ENCODE measurements at places on chromosomes 5 and 9.
A peak's percentile ranks its signal among the peaks of the same experiment; 100 is the strongest.

DNA sequence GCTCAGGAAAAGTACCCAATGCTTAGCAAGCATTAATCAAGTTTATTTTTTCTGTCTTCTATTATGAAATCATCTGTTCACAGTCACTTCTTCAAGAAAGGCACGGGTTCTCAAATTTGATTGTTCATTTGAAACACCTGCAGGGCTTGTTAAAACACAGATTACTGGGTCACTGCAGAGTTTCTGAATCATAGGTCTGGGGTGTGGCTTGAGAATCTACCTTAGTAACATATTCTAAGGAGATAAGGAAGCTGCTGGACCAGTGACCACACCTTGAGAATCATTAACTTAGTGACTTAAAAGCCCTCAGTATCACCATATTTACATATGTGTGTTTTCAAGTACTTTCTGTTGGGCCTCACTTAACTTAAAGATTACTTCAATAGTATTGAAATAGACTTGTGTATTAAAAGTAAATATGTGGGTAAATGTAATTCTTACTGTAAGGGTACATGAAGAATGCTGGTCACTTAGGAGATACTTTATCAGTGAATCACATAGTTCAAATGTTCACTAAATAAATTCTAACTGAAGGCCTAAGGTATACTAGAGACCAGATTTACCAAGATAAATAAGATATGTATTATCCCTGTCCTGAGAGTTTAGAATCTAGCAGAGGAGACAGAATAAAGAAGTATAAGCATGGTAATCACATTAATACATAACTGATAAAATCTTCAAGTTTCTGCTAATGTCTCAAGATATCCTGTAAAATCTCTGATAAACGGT lies 1342.1 kb upstream of the C9orf72 start:
- DNase-seq = no peak

DNA sequence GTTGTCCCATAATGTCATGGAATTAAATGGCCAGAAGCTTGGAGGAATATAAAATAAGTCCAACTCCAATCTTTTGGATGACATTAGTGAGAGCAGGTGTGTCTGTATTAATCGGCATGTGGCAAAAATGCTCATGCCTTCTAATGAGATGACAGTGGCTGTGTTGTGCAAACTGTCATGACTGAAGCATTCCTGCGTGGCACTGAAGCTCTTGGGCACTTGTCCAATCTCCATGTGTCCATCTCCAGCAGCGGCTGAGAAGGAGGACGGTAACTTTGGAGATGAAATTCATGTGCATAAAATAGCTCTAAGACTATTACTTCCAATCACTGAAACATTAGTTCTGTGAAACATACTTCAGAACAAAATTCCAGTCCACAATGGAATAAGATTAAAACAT lies 697.5 kb upstream of the GRAMD2B start:
- DNase-seq = no peak

GRCh38 chr9:69660304-69660703 lies 11.9 kb downstream of the APBA1 start:
- DNase-seq = no peak

DNA sequence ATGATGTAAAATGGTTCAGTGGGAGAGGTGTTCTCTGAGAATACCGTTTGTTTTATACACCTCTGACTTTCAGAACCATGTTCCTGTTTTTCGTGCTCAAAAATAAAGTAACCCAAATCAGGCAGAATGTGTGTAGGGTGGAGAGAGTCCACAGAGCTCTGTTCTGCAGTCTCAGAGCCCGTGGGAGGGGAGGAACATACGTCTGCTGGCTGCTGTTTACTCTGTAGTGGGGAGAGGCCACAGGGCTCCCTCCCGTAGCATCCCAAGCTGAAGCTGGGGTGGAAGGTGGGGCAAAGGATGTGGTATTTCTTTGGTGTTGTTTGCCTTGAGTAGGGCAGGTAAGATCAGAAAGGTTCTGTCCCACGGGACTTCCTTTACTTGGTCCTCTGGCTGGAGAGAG lies 348.5 kb downstream of the DNAH5 start:
- DNase-seq = no peak

- DNase-seq = peak; percentile 86
These were observed at the start of gene ENTREP1 for GRCh38 chr9:69324549-69325401. Gene ENTREP1, plus strand, starts transcription at chr9:69325215. Its CDS starts 95 bp downstream, at chr9:69325310.

- DNase-seq = no peak
These were observed 84.2 kb upstream of the SPRY4 start for GRCh38 chr5:142408981-142409481.

DNA sequence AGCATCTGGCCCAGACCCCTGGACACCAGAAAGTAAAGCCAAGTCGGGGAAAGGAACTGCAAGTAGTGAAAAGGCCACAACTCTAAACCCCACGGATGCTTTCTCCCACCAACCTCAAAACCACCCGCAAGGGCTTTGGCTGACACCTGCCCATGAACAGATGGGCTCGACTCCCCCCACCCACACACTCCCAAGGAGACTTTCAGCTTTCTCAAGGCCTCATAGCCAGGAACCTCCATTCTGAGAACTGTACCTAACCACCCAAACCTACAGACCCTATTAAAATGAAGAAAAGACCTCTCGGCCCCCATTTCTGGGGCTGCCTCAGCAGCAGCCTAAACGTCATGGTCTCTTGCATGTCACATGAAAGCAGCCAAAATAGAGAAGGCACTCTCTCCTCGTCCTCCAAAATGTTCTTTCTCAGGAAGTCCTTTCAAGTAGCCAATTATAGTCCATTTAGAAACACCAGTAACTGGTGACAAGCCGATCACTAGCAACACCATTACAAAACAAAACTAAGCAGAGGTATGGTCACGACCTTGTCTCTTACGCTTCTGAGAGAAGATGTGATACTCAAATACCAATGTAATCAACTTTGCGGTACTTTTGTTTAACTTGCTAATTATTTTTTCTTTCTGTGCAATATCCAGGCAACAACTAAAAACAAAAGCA lies 2.9 kb downstream of the B4GALT1 start:
- DNase-seq = peak; percentile 66

DNA sequence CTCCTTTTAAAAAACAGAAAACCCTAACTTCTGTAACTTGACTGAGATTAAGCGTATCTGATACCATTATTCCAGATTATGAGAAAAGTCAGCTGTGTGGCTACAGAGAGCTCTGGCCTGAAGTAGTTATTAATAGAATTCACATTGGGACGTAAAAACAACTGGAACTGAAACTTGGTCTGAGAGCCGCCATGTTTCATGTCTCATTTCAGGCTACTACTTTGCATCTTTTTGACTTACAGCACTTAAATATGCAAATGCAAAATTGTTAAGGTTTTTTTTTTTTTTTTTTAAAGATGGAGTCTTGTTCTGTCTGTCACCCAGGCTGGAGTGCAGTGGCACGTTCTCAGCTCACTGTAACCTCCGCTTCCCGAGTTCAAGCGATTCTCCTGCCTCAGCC lies 25.2 kb downstream of the MAP3K1 start:
- no peak for DNase-seq

DNA sequence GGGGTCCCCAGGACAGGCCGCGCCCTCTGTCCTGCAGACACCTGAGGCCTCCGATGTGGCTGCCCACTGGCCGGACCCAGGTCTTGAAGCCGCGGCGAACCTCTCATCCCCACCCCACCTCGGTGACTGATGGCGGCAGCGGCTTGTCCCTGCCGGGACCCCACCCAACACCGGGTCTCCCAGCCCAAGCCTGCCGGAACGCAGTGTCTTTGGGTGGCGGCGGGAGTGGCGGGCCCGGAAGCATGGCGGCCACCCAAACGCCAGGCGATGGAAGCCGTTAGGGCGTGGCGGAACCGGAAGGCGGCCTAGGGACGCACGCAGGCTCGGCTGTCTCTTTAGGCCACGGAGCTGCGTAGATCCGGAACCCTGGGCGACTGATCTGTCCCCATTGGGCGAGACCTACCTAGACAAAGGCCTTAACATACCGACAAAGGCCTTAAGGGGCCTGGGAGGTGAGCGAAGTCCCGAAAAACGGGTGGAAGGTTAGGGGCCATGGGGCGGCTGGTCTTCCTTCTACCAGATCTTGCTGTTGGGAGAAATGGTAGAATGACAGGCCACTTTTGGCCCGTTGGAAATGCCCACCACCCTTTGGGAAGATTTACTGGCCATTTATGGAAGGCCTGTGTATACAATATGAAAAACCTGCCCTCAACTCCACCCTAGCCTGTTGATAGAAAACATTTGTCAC lies 94.6 kb upstream of the SMC2 start:
- DNase-seq = no peak

DNA sequence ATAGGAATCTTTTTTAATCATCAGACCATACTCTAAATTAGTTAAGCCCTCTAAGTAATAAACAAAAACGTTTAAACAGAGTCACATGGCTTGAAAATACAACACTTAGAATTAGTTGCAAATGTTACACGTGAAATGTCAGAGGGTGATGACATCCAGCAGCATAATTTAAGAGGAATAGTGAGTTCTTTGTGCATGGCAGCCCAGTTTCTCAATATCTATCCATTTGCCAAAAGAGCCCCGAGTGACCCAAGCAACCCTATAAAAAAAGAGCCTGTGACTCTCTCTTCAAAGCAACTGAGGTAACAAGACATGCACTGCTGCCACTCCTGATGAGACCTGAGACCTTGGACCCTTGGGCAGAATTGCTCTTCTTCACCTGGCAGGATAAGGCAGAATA lies 96.9 kb upstream of the RASA1 start:
- DNase-seq = no peak

- DNase-seq = no peak
These were observed 523.8 kb downstream of the EFNA5 start for GRCh38 chr5:107146901-107147300.

DNA sequence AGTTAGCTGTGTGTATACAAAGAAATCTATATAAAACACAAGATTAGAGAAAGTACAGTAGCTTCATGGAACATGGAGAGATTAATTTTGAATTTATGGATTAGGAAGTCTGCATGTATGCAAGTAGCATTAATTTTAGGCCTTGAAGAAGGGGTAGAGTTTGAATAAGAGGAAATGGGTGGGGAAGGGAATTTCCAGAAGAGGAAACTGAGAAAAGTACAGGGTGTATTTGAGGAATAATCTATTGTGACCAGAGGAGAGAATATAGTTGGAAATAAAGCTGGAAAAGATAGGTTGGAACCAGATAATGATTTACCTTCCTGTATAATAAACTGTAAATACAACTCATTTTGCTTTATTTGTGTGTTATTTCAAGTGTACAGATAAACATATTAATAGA lies 53.6 kb downstream of the CWC27 start:
- DNase-seq = no peak

DNA sequence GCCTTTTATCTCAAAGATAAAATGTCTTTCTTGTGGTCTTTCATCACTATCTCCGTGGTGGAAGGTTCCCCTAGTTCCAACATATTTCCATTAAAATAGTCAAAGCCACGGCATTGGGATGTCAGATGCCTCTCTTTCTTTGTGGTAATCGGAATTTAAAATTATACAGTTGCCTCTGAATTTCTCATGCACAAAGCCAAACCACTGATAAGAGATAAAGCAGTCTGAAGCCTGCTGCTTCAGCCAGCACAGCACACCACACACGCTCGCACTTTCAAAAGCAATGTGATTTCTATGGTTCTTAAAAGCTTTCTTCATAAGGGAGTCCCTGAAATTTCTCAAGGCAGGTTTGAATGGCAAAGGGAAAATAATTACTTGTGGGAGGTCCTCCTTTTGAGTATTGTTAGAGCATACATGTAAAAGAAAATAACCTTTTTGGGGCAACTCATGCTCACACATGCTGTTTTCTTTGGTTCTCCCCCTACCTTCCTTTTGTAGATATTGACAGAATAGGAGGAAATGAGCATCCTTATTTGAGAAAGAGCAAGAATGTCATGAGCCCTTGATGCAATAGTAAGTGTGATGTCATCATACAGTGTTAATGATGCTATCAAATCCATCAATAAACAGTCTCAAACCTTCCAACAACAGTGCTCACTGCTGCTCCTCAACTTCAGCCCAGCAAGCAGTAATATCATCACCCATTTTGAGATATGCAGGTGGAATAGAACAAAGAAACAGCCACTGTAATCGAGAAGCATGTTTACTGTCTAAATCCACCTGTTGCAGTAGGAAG lies 85.7 kb upstream of the PPP1R2B start:
- peak; percentile 3 for DNase-seq

- DNase-seq = no peak
These were observed 40.3 kb downstream of the GLDC start for GRCh38 chr9:6605202-6605601.

GRCh38 chr5:180618829-180619562 lies 27.7 kb upstream of the SCGB3A1 start:
- DNase-seq = peak; percentile 58

DNA sequence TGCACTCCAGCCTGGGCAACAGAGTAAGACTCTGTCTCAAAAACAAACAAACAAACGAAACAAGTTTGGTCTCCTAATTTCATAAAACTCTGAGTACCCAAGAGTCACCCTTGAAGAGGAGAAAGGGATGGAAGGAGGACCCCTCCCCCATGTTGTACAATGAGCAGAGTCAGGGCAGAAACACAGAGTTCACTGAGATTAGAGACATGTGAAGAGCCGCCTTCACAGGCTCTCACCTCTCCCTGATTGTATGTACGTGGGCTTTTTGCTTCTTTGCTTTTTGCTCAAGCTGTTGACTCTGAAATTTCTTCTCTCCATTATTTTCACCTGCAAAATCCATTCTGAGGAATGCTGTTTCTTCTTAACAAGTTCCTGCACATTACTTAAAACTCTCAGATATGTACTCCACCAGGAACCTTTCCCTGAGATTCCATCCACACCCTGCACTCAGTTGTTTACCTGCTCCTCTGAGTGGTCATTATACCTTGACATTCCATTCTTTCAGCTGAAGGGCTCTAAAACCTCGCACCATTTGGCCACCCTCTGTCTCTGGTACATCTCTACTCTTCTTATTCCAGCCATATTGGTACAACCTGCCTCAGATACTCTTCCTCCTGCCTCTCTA lies 44.4 kb upstream of the ABCA1 start:
- DNase-seq = no peak

- DNase-seq = peak; percentile 78
These were observed 69.3 kb downstream of the SGCD start for GRCh38 chr5:156396063-156396829.

DNA sequence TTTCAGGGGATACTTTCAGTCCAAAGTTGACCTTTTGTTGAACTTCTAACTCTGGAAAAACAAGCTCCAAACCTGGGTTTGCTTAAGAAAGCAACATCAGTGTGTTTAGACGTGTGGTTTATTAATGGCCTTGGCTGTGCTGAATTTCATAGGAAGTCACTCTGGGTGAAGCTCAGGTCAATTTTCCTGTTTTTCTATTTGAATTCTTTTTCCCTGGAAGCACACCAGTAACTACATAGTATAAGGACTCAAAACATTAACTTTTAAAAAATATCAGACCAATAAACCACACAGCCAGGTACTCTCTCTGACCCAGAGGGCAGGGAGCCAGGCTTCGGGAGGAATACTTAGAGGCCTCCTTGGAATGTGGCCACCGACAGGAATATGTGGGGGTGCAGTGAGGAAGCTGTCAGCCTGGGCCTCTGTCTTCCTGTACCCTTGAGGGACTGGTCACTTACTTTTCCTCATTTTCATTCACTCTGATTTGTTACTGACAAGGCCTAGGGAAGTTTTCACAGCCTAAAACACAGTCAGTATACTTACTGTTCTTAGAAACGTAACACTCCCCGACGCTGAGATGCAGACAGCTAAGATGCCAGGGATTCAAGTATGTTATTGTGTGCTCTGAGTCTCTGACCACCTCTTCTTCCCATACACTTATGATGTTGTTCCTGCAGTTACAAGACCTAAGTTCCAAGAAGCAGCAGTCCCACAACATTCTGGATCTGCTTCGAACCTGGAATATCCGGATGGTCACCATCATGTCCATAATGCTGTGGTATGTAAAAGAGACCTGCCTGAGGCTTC lies 18.9 kb downstream of the SLC22A5 start:
- peak; percentile 57 for DNase-seq

GRCh38 chr9:125564631-125565030 lies 142.4 kb downstream of the MAPKAP1 start:
- no peak for DNase-seq
